Mesothelial cell of epicardium (in vitro differentiated cells): ENCODE measurements at places on chromosomes 3 and 15. TPM values are rescaled to one million over a fixed set of nuclear protein-coding genes. Genes with fewer than 3 reads are reported as not detected.
A peak's percentile ranks its signal among the peaks of the same experiment; 100 is the strongest.

GRCh38 chr3:173902871-173903270 lies 505.3 kb downstream of the NLGN1 start:
- no peak for DNase-seq
- H3K4me1 ChIP-seq, result peaks cover 13% of the 10 kb centered on the region
- no peaks in the 10 kb centered on the region for H3K36me3 ChIP-seq
- H3K27me3 ChIP-seq, result no peaks in the 10 kb centered on the region

RBPMS2 gene
- total RNA-seq, result 14.3 to 17.8 TPM (median 14.6 TPM) in 3 replicates

- H3K4me3 ChIP-seq, result no peak overlapping the region
- H3K36me3 ChIP-seq, result no peaks in the 10 kb centered on the region
- no peaks in the 10 kb centered on the region for H3K4me1 ChIP-seq
- DNase-seq, result peak; percentile 57
- H3K27me3 ChIP-seq, result no peaks in the 10 kb centered on the region
Measured at GRCh38 chr15:26260517-26261133, 397.5 kb upstream of the ATP10A start.

DNAH12 gene
- 0.29 to 0.60 TPM (median 0.43 TPM) in 3 replicates for total RNA-seq

TF gene
- total RNA-seq, result 5.2 to 6.4 TPM (median 5.7 TPM) in 3 replicates

TTLL13 gene
- total RNA-seq, result 0.33 to 0.77 TPM (median 0.47 TPM) in 3 replicates
